ENCODE measurements at places on chromosomes 3 and 15.

- DNase-seq = no peak
These were observed 6.9 kb downstream of the MUC13 start for GRCh38 chr3:124927574-124928045.

GRCh38 chr3:197114007-197114406, 84.4 kb upstream of the MELTF start:
- DNase-seq = no peak

GRCh38 chr3:38205472-38205805, 40.1 kb downstream of the OXSR1 start:
- no peak for DNase-seq

DNA sequence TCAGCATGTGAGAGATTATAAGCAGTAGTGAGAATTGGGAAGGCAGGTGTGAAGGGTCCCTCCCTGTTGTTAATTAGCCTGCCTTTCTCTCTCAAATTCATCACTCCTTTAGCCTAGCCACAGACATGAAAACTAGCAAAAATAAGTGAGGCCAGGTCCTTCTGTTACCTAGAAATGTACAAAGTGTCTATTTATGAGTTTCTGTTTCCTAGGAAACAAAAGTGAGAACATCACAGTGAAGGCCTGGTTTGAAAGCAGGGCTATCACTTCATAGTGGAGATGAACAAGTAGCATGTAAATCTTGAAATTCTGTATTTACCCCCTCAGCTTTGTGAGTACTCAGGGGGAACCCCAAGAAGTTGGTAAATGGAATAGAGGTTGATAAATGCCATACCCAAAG, 78.2 kb upstream of the UMPS start:
- DNase-seq = no peak

GRCh38 chr3:151395806-151396205, 11.3 kb upstream of the P2RY12 start:
- DNase-seq = no peak

DNA sequence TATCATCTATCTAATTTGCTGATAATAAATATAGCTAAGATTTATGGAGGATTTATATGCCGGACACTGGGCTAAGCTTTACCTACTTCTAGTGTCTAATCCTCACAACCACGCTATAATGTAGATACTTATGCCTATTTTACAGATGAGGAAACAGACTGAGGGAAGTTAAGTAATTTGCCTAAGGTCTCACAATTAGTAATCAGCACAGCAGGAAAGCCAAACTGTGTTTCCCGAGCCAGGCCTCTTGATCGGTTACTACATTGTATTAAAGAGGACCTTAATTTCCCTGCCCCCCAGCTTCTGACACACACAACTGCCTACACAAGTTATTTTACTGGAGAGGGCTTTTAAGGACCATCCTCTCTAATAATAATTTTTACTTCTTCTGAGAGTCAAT, 40.9 kb downstream of the ONECUT1 start:
- DNase-seq = no peak

GRCh38 chr15:88900982-88901418, 5.7 kb upstream of the HAPLN3 start:
- no peak for DNase-seq

DNA sequence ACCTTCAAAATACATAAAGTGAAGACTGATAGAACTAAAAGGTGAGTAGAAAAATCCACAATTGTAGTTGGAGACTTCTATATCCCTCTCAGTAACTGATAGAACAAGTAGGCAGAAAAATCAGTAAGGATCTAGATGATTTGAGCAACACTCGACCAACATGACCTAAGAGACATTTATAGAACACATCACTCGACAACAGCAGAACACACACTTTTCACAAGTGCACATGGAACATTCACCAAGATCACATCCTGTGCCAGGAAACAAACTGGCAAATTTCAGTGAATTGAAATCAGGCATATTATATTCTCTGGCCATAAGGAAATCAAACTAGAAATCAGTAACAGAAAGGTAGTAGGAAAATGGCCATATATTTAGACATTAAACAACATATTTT, 37.1 kb downstream of the LYSMD4 start:
- DNase-seq = no peak

- DNase-seq = no peak
These were observed 291.1 kb downstream of the CTNNB1 start for GRCh38 chr3:41490360-41490759.

DNA sequence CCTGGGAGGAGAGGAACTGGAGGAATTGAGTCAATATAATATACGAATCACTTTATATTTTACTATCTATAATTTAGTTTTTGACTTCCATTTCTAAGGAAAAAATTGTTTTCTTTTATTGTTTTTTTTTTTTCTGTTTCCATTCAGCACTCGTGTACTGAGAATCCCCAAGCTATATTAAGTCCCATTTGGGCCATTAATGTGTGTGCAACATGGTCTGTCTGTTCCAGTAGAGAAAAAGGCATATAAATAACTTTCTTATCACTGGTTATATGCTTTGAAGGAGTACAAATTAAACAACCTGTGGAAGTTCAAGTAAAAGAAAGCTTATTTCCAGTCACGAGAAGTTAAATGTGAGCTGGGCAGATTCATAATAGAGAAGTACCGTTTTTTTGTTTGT, 498.9 kb upstream of the TPRG1 start:
- DNase-seq = no peak

- DNase-seq = no peak
These were observed 13.0 kb downstream of the ZBED2 start for GRCh38 chr3:111582120-111582474.

- DNase-seq = no peak
These were observed 7.8 kb upstream of the ICE2 start for GRCh38 chr15:60486742-60487141.

DNA sequence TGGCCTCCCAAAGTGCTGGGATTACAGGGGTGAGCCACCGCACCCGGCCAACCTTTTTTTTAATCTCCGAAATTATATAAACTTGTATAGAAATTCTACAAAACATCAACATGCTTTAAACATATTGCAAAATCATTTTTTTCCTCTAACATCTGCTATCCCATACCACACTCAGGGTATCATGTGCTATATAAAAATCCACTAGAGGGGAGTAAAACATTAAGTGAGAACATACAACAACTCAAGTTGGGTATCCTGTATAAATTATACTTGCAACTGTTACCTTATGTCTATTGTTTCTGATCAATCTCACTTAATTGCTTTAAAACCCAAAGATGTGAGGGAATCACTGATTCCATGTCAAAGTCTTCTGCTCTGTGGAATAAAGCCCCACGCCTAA, 71.9 kb upstream of the FBN1 start:
- DNase-seq = no peak

- no peak for DNase-seq
These were observed 34.7 kb downstream of the KLHL25 start for GRCh38 chr15:85760049-85760448.

- no peak for DNase-seq
These were observed 65.1 kb downstream of the GLCE start for GRCh38 chr15:69225355-69226022.

DNA sequence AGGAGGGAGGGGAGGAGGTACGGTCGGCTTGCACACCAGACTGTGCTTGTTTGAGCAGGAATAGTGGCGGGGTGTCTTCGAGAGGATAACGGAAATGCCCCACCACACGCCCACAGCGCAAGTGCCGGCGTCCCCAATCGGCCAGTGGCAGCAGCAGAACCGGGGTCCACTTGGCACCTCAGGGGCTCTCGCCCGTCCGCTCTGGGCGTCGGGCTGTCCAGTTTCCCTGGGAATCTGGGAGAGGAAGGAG, 53.7 kb downstream of the CCDC54 start:
- DNase-seq = no peak

- no peak for DNase-seq
These were observed 58.7 kb downstream of the WNT7A start for GRCh38 chr3:13821126-13821525.

DNA sequence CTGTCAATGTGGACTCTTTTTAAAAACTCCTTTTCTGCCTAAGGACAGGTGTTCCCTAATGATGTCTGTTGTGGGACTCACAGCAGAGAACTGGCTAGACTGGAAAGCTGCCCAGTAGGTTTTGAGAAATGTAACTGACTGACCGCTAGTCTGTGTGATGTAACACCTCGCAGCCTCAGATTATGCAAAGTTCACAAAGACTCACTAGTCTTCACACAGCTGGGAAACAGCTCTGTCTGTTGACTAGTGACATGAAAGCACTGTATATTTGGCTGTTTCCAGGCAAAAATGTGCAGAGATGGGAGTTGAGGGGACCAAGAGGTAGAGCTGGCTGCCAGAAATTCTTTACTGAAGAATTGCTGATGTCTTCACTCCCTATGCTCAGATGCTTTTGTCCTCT, 10.3 kb downstream of the PDZRN3 start:
- DNase-seq = no peak

GRCh38 chr15:79944622-79945021, 26.4 kb downstream of the BCL2A1 start:
- no peak for DNase-seq

GRCh38 chr3:37944391-37944842, 46.2 kb upstream of the VILL start:
- DNase-seq = no peak

DNA sequence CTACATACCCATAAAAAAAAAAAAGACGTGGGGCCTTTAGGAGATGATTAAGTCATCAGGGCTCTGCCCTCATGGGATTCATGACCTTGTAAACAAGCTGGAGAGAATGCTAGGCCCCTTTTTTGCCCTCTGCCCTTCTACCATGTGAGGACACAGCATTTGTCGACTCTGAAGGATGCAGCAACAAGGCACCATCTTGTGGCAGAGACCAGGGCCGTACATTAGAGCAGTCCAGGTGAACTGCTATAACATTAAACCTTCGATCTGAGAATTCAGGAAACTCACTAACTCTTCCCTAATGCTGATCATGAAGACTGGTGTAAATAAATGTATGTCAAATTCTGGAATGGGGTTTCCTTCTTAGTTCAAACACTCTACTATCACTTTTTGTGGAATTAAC, 30.7 kb upstream of the SIAH2 start:
- no peak for DNase-seq

- DNase-seq = no peak
These were observed 4.2 kb downstream of the RARB start for GRCh38 chr3:25432176-25432720.

- DNase-seq = no peak
These were observed 4.3 kb upstream of the LRRK1 start for GRCh38 chr15:100914876-100915275.

- no peak for DNase-seq
These were observed 67.3 kb downstream of the CCK start for GRCh38 chr3:42198709-42199108.

DNA sequence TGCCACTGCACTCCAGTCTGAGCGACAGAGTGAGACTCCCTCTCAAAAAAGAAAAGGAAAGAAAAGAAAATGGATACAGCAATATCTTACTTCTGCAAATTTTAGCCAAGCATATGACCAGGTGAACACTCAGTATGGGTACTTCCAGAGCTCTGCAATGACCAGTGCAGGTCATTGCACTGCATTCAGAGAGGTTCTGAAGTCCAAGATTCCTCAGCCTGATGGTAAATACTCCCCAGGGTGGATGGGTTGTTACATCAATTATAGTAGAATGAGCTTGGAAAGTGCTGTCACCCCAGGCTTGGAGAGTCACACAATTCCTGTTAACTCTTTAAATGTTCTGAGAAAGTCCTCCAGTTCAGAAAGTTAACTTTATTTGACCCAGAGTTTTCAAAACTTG, 103.7 kb downstream of the RPLP1 start:
- DNase-seq = no peak

DNA sequence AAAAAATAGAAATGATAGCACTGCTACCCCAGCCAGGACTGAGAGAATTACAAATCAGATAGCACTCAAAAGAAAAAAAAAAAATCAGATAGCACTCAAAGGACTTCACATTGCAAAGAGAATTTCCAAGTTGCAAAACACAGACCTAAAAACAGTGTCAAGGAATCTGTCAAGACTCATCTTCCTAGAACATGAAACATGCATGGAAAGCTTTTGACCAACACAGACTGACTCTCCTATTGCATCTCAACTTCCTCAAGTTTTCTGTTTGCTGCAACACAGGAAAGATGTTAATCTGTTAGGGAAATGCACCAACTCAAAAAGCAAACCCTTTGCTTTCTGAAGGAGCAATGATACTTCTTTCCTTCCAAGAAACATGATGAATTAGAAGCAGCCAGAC, 42.3 kb downstream of the RAB27A start:
- DNase-seq = no peak

GRCh38 chr3:36813305-36813704, 49.0 kb upstream of the DCLK3 start:
- no peak for DNase-seq

DNA sequence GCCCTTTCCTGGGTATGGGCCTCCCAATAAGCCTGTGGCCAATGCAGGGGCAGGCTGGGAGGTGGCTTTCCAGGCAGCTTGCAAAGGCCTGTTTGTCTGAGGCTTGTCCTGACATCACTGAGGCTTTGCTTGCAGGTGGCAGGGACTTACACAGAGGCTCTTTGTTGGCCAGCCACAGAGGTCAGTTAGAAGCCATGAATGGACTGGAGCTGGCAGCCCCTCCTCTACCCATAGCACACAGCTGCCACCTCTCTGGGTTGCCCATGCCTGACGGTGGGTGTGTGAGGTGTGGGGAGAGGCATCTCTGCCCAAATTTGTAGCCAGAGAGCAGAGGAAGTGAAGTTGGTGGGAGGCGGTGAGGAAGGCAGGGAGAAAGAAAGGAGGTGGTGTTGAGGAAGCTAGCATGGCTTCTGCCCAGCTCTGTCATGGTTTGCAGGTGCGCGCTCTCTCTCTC, 17.1 kb downstream of the LIMD1 start:
- DNase-seq = no peak

- DNase-seq = no peak
These were observed 2.2 kb upstream of the UROC1 start for GRCh38 chr3:126519506-126520455.

DNA sequence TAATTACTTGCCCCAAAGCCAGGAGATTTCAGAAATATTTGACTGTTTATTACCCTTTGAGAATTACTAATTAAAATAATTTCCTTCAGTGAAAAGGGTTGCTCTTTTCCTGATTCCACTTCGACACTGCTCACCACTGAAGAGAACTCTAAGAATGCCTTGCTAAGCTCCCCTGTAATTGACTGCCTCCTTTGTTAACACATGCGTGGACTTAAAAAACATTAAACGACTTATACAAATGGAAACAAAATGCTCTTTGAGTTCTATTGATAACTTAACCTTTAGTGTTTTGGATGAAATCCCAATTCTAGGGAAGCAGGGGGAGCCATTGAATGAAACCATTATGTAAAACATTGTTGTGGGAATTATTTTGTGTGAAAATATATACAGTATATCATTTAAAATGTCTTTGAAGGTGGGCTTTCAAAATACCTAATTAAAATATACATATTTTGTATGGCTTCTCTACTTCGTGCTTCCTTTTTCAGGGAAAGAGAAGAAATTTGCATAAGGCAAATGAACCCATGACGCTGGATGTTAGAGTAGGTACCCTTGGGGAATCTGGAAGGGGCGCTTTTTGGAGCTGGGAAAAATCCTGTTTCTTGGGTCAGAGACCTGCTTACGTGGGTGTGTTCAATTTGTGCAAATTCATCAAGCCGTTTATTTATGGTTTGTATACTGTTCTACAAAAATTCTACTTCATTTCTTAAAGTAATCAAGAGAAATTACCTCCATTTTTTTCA, 64.2 kb downstream of the WWTR1 start:
- DNase-seq = no peak
